ENCODE measurements at places on chromosomes 16 and 17. TPM values are rescaled to one million over a fixed set of nuclear protein-coding genes. Genes with fewer than 3 reads are reported as not detected.

Gene ARHGDIG
- total RNA-seq, result not detected

Gene HS3ST3A1
- 0.11 TPM for total RNA-seq

Gene DHX58
- 31.7 TPM for total RNA-seq

Gene PRM3
- total RNA-seq, result not detected

Gene CLEC18A
- total RNA-seq, result 0.36 TPM

Gene MT1M
- total RNA-seq, result not detected

Gene PRSS36
- 0.18 TPM for total RNA-seq

Gene CHMP1A
- 51.1 TPM for total RNA-seq

Gene KRT10
- total RNA-seq, result 31.3 TPM

Gene SIRT7
- total RNA-seq, result 28.1 TPM

Gene SLC2A4
- 0.25 TPM for total RNA-seq

Gene NACA2
- not detected for total RNA-seq
